Stimulated activated CD4-positive, alpha-beta T cell treated with anti-CD3 and anti-CD28 coated beads, Interleukin-1b, Interleukin-23, amount 100 ng/mL, for 1 hour (primary cell): ENCODE measurements at places on chromosomes 1 and 21.

DNA sequence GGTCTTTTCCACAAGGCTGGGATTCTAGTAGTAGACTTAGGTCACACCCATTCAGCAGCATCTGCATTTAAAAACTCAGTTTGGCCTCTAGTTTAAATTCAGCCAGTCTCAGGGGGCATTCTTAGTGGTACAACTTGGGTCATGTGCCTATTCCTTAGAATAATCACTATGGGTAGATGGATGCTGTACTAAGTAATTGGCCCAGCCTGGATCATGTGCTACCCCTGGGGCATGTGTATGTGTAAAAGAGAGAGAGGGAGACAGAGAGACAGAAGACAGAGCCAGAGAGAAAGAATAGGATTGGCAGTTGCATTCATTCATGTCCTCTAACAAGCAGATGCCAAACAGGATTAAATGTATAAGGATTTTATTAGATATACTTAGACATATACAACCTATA is 13.6 kb upstream of the SYT14 start:
- no peak for DNase-seq

- no peak for DNase-seq
Observed at GRCh38 chr1:229781453-229781852, 155.4 kb downstream of the URB2 start.

GRCh38 chr1:153483776-153484175 is 23.3 kb upstream of the S100A7 start:
- DNase-seq: no peak

DNA sequence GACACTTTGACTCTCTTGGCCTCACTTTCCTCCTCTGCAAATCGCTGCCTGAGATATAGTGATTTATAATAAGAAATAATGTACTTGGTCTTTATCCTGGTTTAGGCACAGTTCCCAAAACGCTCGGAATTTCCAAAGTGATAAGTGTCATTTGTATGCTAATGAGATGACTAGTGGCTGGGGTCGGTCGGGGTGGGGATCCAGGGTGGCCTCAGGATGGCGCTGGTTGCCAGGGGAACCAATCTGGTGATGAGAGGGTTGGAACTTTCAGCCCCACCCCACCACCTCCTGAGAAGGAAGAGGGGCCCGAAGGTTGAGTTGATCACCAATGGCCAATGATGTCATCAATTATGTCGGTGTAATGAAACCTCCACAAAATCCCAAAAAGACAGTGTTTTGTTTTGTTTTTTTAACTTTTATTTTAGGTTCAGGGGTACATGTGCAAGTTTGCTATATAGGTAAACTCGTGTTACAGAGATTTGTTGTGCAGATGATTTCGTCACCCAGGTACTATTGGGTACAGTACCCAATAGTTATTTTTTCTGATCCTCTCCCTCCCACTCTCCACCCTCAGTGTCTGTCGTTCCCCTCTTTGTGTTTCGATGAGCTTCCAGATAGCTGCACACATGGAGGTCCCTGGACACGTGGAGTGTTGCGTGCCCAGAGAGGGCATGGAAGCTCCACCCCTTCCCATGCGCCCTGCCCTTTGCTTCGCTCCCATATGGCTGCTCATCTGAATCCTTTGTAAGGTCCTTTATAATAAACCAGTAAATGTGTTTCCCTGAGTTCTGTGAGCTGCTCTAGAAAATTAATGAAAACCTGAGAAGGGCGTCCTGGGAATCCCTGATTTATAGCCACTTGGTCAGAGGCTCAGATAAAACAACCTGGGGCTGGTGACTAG is 97.2 kb downstream of the KCNN3 start:
- no peak for DNase-seq

DNA sequence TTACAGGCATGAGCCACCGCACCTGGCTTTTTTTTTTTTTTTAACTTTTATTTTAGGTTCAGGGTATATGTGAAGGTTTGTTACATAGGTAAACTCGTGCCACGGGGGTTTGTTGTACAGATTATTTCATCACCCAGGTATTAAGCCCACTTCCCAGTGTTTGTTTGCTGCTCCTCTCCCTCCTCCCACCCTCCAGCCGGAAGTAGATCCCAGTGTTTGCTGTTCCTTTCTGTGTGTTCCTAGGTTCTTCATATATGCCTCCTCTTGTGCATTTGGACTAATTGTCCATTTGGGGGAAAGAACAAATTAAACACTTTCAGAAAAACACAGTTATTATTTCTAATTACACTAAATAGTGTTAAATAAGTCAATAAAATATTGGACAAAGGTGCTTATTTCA is 1.1 kb upstream of the SLC2A7 start:
- DNase-seq: no peak

DNA sequence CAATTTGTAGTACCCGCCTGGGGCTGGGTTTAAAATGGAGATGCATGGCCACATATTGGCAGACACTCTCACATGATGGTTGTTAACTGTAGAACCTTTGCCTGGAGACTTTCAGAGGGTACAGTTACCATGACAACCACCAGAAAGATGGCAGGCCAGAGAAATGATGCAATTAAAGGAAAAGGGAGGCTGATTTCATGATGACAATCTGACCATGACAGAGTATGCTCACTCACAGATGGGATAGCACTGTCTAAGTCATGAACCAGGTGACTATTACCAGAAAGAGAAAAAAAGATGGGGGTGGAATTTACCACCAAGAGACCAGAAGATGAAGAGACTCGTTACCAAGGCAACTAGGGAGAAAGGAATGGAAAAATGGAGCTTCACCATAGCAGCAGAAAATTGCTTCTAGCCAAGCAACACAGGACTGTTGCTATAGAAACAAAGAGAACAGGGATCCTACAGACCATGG is 3.5 kb upstream of the TRIT1 start:
- DNase-seq: no peak

- no peak for DNase-seq
Observed at GRCh38 chr1:30777904-30778153, 20.3 kb upstream of the LAPTM5 start.

- no peak for DNase-seq
Observed at GRCh38 chr1:235397733-235398132, 30.5 kb downstream of the TBCE start.
